Mesenteric fat pad (tissue), 1 donor: ENCODE measurements at places on chromosomes 7 and 10. TPM values are rescaled to one million over a fixed set of nuclear protein-coding genes. Genes with fewer than 3 reads are reported as not detected.
A peak's percentile ranks its signal among the peaks of the same experiment; 100 is the strongest.

- no peak for DNase-seq
Observed at GRCh38 chr7:116317907-116318306, 107.6 kb downstream of the TES start.

DNA sequence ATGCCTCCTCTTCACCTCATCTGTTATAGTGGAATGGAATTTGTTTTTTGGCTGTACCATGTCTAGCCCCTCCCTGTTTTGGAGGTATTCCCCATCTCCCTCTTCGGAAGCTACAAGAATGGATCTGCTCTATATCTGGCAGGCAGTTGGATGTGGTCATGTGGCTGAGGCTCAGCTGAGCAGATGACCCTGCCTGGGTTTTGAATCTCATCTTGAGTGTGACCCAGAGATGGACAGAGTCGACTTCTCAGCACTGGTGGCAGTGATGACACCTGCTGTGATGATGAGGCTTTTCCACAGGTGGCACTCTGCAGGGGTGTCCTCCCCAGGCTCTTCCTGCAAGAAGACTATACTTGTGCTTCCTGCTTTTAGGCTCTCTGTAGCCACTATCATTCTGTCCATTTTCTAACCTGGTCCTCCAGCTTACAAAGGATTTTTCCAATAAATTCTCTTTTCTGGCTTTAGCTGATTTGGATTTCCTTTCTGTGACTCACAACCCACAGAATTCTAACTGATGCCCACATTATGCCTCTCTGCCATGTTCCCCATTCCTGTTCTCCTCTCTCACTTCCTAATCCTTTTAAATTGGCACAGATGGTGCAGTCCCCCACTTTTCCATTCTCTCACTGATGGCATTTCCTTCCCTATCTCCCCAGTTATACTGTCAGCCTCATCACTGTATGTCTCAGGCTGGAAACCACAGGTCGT lies 7.5 kb upstream of the ARHGAP22 start:
- DNase-seq: no peak

DNA sequence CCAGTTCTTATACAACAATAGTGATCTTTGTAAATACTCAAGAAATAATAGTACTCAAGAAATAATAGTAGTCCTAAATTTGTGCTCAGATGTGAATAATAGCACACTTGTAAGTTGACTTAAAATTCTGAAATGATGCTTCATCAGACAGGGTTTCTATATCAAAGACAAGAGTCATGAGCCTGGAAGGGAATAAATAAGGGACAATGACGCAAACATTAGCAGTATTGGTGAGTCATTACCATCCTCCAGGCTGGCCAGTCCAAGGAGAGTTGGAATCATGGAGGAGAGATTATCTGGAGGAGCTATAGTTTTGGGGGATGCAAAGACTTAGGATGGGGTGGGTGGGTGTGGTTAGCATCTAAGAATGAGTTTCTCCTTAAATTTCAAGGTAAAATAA lies 6.1 kb upstream of the SH3PXD2A start:
- DNase-seq: no peak

DNA sequence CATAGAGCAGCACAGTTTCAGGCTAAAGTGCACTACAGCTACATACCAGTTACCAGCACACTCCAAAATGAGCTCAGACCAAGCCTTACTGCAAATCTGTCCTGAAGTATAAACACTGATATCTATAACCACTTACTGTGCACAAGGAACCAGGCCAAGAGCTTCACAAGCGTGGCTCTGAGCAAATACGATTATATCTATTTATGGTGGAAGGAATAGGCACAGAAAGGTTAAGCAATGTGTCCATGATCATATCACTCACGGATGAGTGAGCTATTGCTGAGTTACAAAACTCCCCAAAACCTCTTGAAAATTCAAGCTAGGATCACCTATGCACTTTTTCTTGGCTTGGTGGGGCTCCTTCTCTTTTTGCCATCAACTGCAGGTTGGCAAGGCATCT lies 84.9 kb downstream of the GPAM start:
- DNase-seq: no peak

- no peak for DNase-seq
Observed at GRCh38 chr10:7277867-7278266, 133.0 kb downstream of the SFMBT2 start.

GRCh38 chr10:55348534-55348933 lies 547.5 kb upstream of the PCDH15 start:
- no peak for DNase-seq

ZNF853 gene
- 4.1 TPM for total RNA-seq

VWDE gene
- not detected for total RNA-seq

MYPN gene
- not detected for total RNA-seq

GRCh38 chr7:74479961-74480829 lies 26.5 kb downstream of the GTF2IRD1 start:
- peak; percentile 93 for DNase-seq

DNA sequence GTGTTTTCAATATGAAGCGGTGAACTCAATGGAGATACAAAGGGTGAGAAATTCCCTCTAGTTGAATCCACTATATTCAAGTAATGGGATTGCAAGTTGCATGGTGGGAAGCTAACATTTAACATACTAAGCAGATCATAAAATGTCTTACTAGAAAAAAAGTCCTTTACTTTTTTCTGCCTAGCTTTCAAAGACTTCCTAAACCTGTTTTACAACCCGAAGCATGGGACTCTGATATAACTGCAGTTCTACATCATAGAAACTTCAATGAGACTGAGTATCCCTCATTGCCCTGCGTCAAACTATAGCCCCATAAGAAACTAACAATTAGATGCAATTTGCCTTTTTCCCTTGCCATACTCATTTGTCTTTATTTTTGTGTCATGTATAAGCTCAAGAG lies 179.9 kb downstream of the RTKN2 start:
- no peak for DNase-seq

LMBR1 gene
- total RNA-seq: 69.2 TPM

DNA sequence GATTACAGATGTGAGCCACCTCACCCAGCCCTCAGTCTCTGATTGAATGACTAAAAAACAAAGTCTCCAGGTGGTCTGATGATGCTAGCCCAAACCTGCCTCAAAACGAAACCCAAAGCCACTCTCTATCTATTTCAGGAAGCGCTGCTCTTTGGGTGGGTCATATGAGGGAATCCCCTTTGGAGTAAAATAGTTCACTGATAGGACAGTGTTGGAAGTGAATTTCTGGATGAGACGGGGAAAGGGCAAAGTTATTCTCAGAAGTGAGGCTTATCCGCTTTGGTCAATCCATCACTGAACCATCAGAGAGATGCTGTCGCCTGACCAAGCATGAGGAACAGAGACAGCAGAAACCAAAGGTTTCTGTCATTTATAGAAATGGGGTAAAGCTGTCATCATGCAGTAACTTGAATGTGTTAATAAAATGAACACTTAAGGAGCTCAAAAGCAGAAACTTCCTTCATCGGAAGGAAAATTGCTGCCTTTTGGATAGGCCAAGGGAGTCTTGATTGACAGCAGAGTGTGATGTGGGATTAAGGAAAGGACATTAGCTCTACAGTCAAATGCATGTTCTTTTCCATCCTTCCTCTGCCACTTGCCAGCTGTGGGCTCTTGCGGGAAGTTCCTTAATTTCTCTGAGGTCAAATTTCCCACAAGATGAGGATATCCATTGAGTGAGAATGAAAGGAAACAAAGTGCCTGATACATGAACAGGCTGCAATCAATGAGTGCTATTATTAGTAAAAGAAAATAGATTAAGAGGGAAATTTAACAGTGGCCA lies 64.9 kb upstream of the C1QL3 start:
- DNase-seq: no peak

DNA sequence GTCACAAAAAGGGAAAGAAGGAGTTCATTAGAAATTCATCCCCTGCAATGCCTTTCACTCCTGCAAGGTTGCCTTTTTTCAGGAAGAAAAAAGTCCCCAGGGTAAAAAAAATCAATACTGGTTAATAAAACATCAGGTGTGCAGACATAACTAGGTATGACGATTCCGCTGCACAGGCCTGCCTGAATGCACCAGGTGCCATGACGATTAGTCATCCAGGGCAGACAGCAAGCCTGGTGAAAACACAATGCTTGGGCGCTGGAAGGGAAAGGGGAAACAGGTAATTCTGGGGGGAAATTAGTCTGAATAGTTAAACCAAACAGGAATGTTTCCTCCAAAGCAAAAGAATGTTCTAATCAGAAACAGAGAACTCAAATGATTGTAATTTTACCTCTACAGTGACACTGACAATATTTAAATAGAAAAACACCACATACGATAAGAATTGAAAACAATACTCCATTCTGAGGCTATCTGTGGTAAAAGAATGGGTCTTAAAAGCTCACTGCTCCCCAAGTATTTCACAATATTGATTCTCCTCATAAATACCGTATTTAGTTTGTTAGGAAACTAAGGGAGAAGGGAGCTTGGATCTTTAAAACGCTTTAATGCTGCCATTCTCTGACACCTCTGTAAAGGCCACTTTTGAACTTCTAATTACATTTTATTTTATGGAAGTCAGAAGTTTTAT lies 45.2 kb downstream of the VPS41 start:
- no peak for DNase-seq

- no peak for DNase-seq
Observed at GRCh38 chr10:71782221-71782916, 9.0 kb upstream of the VSIR start.

GRCh38 chr10:79342811-79343561 lies 4.3 kb upstream of the PPIF start:
- peak; percentile 72 for DNase-seq

MCMBP gene
- 56.0 TPM for total RNA-seq

DNA sequence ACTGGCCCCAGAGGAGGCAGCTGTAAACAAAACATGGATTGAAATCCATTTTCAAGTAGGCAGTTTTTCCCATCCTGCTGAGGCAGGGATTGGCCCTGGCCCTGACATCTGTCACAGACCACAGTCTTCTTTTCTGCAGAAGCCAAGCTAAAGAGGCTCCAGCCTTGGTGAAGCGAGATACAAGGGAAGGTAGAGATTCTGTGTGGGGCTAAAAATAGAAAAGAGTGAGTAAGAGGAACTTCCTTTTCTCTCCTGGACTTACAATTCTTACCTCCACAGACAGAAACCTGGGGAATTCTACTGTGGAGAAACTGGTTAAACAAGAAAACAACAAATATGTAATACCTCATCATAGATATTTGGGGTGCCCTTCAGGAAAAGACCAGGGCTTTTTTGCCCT lies 624.8 kb upstream of the FZD8 start:
- no peak for DNase-seq
